Amygdala (tissue), 56 donors: ENCODE measurements at places on chromosomes 6 and 20.

GRCh38 chr6:146593986-146594385 lies 4.8 kb upstream of the ADGB start:
- DNase-seq = no peak

- no peak for DNase-seq
These were observed 56.6 kb upstream of the NKX2-2 start for GRCh38 chr20:21570285-21570992.

- no peak for DNase-seq
These were observed 20.2 kb downstream of the RNF8 start for GRCh38 chr6:37373822-37374471.

DNA sequence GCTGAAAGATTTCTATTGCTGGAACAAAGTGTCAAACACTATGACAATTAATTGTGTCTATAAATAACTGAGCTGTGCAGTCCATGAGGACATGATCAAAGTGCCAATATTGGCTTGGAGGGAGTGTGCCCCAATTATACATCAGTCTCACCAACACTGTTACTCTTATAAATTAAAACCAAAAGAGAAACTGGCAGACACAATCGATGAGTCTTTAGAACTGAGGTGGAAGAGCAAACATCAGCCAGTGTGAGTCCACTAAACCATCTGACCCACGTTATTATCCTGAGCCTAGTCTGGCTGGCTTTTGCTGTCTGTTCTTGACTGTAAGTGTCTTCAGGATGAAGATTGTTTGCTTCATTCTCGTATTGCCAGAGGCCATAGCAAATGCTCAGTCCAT lies 98.9 kb downstream of the OLIG3 start:
- DNase-seq = no peak

DNA sequence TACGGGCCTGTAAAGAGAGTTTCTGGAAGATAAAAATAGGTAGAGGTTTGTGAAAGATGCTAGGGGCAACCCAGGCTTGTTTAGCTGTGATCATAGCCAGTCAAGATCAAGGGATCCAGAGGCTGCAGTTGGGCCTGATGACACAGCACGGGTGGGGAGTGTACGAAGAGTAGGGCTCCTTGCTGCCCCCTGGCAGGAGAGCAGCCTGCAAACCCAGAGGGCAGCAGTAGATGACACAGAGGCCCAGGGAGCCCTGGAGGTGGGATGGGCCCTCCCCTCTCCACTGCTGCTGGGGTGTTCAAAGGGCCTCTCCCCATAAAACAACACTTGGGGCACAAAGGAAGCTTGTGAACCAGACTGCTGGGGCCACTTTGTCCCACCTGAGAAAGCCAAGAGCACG lies 47.2 kb downstream of the VEGFA start:
- no peak for DNase-seq

DNA sequence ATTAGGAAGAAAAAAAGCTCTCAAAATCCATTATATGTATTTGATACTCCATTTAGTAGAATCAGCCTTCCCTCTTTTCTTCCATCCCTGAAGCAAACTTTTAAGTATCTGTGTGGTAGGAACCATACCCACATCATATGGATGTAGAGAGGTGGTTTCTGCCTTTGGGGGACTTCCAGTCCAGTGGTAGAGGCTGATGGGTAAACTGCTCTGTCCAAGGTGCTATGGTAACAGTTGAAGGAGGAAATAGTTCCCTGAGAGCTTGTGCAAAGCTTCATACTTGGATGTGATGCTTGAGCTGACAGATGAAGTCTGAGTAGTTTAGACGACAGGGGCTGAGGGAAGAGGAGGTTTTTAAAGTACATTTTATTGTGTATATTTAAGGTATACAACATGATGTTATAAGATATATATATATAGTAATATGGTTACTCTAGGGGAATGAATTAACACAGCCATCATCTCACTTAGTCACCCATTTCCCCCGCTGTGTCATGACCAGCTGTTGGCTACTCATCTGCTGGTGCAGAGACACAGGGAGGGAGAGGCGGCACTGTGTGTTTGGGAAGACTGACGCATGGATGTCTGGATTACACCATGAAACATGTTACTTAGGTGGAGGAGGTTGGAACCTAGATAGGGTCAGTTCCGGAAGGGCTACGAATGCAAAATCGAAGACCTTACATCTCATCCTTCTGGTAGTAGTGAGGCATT lies 185.2 kb downstream of the FARS2 start:
- DNase-seq = no peak

DNA sequence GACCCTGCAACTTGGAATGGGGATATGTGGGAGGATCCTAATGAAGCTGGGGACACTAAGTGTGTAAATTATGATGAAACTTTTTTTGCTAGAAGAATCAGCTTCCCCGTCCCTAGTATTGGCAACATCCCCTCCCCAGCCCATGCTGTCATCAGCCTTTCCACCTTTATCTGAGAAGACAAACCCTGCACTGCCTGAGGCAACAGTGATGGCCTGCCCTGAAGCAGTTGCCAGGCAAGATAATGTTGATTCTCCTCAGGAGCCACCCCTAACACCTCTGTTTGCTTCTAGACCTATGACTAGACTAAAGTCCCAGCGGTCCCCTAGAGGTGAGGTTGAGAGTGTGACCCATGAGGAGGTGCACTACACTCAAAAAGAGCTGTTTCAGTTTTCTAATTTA lies 27.1 kb downstream of the MICA start:
- no peak for DNase-seq
